ENCODE measurements at places on chromosomes 7 and 10. TPM values are rescaled to one million over a fixed set of nuclear protein-coding genes. Genes with fewer than 3 reads are reported as not detected.

Gene CLCN1
- total RNA-seq, result not detected

Gene CLDN3
- not detected for total RNA-seq

Gene FAM241B
- total RNA-seq, result 0.24 TPM

Gene CFAP70
- 0.11 TPM for total RNA-seq

Gene ODAD2
- total RNA-seq, result 1.8 TPM

Gene MAGI2
- total RNA-seq, result 3.5 TPM

Gene HOXA6
- total RNA-seq, result 5.7 TPM

Gene HOXA4
- total RNA-seq, result 2.9 TPM

Gene PON1
- not detected for total RNA-seq

Gene IGF2BP3
- 146 TPM for total RNA-seq

Gene FXYD4
- not detected for total RNA-seq

Gene NPC1L1
- total RNA-seq, result 0.03 TPM

Gene GRB10
- 23.5 TPM for total RNA-seq

Gene TMEM236
- not detected for total RNA-seq

Gene GPR26
- total RNA-seq, result not detected

Gene MAPK8
- 22.2 TPM for total RNA-seq

Gene KLF14
- total RNA-seq, result 0.45 TPM

Gene AKR1C1
- 2.2 TPM for total RNA-seq

Gene SEMA4G
- 2.4 TPM for total RNA-seq

Gene PTPN20
- not detected for total RNA-seq

Gene OPN4
- not detected for total RNA-seq

Gene HTR5A
- not detected for total RNA-seq

Gene TIMM23
- total RNA-seq, result 102 TPM

Measured in A375 (cell line).